ENCODE measurements at places on chromosomes 11 and 22. TPM values are rescaled to one million over a fixed set of nuclear protein-coding genes. Genes with fewer than 3 reads are reported as not detected.
A peak's percentile ranks its signal among the peaks of the same experiment; 100 is the strongest.

MAPK8IP2 gene
- total RNA-seq: 3.9 TPM

DNA sequence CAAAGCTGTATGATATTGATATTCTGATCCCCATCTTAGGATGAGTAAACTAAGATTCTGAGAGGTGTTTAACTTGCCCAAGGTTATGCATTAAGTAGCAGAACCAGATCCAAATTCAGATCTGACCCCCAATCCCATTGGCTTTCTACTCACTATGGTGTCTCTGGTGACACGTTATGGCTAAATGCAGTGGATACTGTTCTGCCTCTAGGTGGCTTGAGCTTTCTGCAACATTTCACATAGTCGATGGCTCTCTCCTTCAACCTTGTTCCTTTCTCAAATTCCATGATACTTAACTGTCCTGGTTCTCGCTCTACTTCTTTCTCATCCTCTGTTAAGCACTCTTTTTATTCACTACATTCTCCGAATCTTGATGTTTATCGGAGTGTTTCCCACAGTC is 9.4 kb downstream of the C11orf97 start:
- peaks cover 29% of the 10 kb centered on the region for H3K4me1 ChIP-seq
- DNase-seq: peak; percentile 55
- no peaks in the 10 kb centered on the region for H3K36me3 ChIP-seq

DNA sequence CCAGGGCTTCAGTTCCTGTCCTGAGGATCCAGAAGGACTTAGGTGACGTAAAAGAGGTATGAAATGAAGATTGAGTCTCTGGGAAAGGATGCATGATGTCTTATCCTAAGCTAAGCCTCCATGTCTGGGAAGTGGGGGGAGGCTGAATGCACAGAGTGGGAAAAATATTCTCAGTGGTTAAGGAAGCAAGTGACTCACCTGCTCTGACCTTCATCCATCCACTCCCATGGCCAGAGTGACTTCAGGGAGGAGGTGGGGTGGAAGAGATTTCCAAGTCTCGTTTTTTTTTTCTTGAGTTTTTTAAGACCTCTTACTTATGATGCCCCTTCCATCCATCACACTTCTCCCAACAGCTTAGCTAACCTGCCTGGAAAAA is 32.5 kb upstream of the POLD3 start:
- H3K4me1 ChIP-seq: no peaks in the 10 kb centered on the region
- no peaks in the 10 kb centered on the region for H3K27me3 ChIP-seq
- no peak overlapping the region for H3K4me3 ChIP-seq
- no peak for DNase-seq

- peaks cover 18% of the 10 kb centered on the region for H3K36me3 ChIP-seq
- peaks cover 60% of the 10 kb centered on the region for H3K4me1 ChIP-seq
- H3K4me3 ChIP-seq: no peak overlapping the region
- H3K27ac ChIP-seq: peak overlapping the region; percentile 82
These were observed 35.5 kb upstream of the ST14 start for GRCh38 chr11:130124096-130124495.

LSP1 gene
- 1.5 TPM for total RNA-seq

FAM111A gene
- 78.8 TPM for total RNA-seq

DNA sequence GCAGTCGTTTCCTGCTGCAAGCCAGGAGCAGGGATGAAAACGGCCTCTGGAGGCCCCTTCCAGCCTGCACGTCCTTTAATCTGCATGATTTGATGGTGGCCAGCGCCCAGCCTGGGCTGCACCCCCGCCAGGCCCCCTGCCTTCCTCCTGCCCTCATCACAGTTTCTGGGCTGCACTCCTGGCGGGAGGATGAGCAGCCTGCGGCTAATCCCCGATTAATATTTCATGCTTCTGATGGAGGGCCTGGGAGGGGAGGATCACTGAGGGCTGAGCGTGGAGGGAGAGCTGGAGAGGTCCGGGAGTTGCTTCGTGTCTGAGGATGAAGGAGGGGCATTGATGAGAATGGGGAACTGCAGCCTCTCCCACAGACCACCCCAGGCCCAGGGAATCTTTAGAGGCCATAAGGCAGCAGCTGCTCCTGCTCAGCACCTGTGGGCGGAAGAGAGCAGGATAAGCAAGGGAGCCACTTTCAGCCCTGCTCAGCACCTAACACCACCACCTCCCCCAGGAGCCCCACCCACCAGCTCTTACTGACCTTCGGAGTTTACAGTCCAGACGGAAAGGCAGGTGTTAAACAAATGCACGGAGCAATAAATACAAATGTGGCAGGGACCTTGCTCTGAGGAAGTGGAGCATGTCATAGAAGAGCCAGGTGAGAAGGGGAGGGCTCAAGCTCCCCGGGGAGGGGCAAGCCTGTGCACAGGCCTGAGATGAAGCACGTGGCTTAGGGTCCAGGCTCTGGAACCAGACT is 135.0 kb upstream of the NECTIN1 start:
- peaks cover 19% of the 10 kb centered on the region for H3K4me1 ChIP-seq
- H3K27ac ChIP-seq: peak overlapping the region; percentile 61
- no peaks in the 10 kb centered on the region for H3K36me3 ChIP-seq

- no peaks in the 10 kb centered on the region for H3K36me3 ChIP-seq
- H3K27me3 ChIP-seq: no peaks in the 10 kb centered on the region
- no peak for DNase-seq
- no peak overlapping the region for H3K4me3 ChIP-seq
- peaks cover 9% of the 10 kb centered on the region for H3K4me1 ChIP-seq
These were observed 106.8 kb upstream of the NECTIN1 start for GRCh38 chr11:119835753-119836152.

KRTAP5-2 gene
- total RNA-seq: not detected

GRCh38 chr11:34916843-34917770 is 689 bp downstream of the PDHX start:
- H3K4me1 ChIP-seq: peaks cover 7% of the 10 kb centered on the region
- H3K27me3 ChIP-seq: no peaks in the 10 kb centered on the region
- peak overlapping the region; percentile 100 for H3K27ac ChIP-seq
- H3K36me3 ChIP-seq: no peaks in the 10 kb centered on the region
- DNase-seq: no peak

GRCh38 chr11:23314162-23314561 is 453.9 kb upstream of the CCDC179 start:
- H3K4me3 ChIP-seq: no peak overlapping the region
- H3K4me1 ChIP-seq: no peaks in the 10 kb centered on the region
- DNase-seq: no peak
- H3K27me3 ChIP-seq: no peaks in the 10 kb centered on the region

DNA sequence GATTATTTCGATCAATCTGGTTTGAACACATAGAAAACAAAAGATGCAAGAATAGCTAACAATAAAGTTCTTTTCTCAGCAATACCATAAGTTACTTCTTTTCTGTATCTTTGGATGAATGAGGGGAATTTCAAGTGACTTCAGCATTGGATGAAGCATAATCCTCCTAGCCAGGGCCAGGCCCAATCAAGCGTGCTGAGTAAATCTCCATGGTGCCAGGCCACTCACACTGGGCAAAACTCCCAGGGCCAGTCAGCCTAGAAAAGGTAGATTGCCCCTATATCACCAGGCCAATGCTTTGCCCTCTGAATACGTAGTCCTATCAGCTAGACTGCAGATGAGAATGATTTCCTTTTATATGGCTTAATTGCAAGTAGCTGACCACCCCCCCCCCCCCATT is 6.0 kb downstream of the CNTF start:
- no peaks in the 10 kb centered on the region for H3K4me1 ChIP-seq
- no peak overlapping the region for H3K4me3 ChIP-seq
- no peak overlapping the region for H3K27ac ChIP-seq
- 0 out of 2 replicates have a peak, but pooled peaks cover 1% of the 10 kb centered on the region for H3K36me3 ChIP-seq
- no peaks in the 10 kb centered on the region for H3K27me3 ChIP-seq

DNA sequence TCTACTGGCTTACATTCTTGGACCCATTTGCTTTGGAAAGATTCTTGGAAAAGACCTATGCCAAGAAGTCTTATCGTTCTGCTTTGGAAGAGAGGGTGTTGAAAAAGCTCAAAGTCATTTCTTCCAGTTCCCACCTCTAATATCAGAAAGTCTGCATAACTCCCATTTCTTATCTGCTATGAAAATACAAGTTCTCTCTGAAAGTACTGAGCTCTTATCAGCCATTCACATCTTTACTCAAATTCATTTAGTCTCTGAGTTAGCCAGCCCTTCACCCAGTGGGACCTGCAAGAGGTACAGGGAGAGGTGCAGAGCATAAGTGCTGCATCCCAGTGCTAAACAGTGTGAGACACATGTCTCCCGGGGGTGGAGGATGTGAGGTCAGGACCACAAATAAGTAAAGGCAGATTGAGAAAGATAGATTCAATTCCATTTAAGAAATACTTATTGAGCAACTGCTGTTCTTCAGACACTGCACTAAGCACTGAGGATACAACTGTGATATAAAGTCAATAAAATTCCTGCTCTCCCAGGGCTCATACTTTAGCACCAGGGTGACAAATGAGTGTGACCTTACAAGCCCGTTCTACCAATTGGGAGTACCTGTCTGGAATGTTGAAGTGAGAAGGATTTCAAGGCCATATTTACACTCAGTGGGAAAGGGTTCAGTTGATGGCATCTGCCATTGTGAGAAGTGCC is 76.7 kb downstream of the PISD start:
- H3K4me3 ChIP-seq: no peak overlapping the region
- H3K36me3 ChIP-seq: no peaks in the 10 kb centered on the region
- no peak for DNase-seq
- peak overlapping the region; percentile 85 for H3K27ac ChIP-seq
- no peaks in the 10 kb centered on the region for H3K27me3 ChIP-seq

TUB gene
- total RNA-seq: not detected

GRCh38 chr22:38725900-38726655 is 20.3 kb downstream of the GTPBP1 start:
- peaks cover 11% of the 10 kb centered on the region for H3K36me3 ChIP-seq
- H3K27ac ChIP-seq: no peak overlapping the region
- DNase-seq: no peak
- no peaks in the 10 kb centered on the region for H3K4me1 ChIP-seq

GRCh38 chr11:102546427-102546826 is 15.9 kb upstream of the MMP7 start:
- no peaks in the 10 kb centered on the region for H3K36me3 ChIP-seq
- no peak for DNase-seq
- no peak overlapping the region for H3K4me3 ChIP-seq
- no peaks in the 10 kb centered on the region for H3K27me3 ChIP-seq

FAM83F gene
- 17.1 TPM for total RNA-seq

DNA sequence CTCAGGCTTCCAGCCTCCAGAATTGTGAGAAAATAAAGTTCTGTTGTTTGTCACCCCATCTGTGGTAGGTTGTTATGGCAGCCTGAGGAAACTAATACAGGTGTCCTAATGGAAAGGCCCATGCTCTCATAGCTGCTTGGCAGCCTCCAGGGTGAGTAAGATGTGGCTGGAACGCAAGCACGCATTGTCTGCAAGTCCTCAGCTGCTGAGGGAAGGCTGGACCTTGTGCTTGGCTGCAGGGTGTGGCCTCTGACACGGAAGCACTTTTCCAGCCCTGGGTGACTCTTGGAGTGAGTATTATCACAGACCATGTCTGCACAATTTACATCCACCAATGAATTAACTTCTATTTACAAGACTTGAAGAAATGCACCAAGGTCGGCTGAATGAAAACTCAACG is 44.4 kb upstream of the BARX2 start:
- no peak overlapping the region for H3K27ac ChIP-seq
- no peaks in the 10 kb centered on the region for H3K36me3 ChIP-seq
- DNase-seq: no peak
- H3K4me1 ChIP-seq: 0 out of 2 replicates have a peak, but pooled peaks cover 3% of the 10 kb centered on the region

GRCh38 chr11:134276396-134277182 is 410 bp downstream of the GLB1L3 start:
- DNase-seq: no peak
- no peak overlapping the region for H3K27ac ChIP-seq
- peak overlapping the region; percentile 24 for H3K4me3 ChIP-seq

DNA sequence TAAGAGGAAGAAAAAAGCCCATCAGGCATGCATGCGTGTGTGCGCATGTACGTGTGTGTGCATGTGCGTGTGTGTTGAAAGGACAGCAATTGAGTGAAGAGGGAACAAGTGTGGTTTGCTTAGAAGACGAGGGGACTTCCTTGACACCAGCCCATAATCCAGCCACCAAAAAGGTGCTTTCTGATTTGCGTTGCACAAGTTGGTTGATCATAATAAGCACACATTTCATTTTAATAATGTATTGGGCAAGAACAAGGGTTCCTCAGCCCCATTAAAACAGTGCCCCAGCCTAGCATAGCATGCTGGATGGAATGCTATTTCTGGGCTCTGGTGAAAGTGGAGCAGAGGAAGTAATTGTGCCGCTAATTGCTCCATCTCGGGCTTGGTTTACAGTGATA is 493.2 kb downstream of the MIAT start:
- no peaks in the 10 kb centered on the region for H3K36me3 ChIP-seq
- no peak overlapping the region for H3K4me3 ChIP-seq
- H3K27me3 ChIP-seq: no peaks in the 10 kb centered on the region
- H3K27ac ChIP-seq: no peak overlapping the region

GRCh38 chr11:46298699-46299433 is 21.4 kb downstream of the CREB3L1 start:
- H3K27me3 ChIP-seq: no peaks in the 10 kb centered on the region
- peaks cover 36% of the 10 kb centered on the region for H3K4me1 ChIP-seq
- H3K4me3 ChIP-seq: no peak overlapping the region
- DNase-seq: no peak
- no peaks in the 10 kb centered on the region for H3K36me3 ChIP-seq

DNA sequence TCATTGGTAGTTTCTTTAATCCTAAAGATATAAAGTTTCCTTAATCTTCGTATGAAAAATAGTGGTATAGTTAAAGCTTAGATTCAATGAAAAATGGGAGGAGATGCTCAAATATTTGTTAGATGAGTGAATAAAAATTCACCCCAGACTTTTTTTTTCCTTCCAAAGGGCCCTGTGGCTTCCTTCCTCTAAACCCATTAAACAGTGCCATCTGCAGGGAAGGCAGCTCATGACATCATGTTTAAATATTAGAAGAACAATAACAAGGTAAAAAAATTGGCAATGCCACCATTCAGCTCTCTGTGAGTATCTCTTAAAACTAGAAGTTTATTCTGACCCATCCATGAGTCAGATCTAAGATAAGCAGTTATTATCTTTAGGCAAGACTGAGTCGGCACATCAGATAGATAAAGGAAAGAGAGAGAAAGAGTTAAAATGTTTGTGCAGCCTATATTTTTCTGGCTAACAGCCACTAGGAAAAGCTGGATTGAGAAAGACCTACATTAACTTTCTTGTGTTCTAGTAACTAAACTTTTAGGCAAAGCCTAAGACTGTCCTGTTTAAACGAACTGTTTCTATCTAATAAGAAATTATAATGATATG is 19.1 kb upstream of the OOSP1 start:
- no peaks in the 10 kb centered on the region for H3K27me3 ChIP-seq
- no peak overlapping the region for H3K27ac ChIP-seq
- H3K4me3 ChIP-seq: no peak overlapping the region
- no peaks in the 10 kb centered on the region for H3K4me1 ChIP-seq
